ENCODE measurements at places on chromosomes 1 and 21.

- DNase-seq, result no peak
These were observed 14.0 kb downstream of the SEMA6C start for GRCh38 chr1:151132335-151133017.

DNA sequence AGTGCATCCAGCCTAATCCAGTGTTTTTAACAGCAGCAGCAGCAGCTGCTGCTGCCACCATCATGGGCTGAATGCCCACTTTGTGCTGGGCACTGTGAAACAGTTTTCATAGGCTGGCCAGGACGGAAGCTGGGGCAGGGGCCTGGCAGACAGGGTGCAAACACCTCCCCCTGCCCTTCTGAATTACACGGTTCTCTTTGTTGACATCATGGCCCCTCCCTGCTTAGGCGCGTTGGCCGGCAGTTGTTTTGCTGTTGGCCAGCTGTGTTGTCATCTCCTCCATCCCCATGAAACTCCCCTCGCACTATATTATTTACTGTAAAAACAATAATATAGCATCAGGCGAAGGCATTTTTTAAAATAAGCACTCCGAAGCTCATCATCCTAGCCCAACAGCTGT, 33.1 kb downstream of the PTPRU start:
- no peak for DNase-seq

GRCh38 chr1:5623399-5623798, 368.8 kb downstream of the NPHP4 start:
- no peak for DNase-seq

GRCh38 chr1:10671622-10672342, 124.7 kb downstream of the CASZ1 start:
- DNase-seq, result no peak

DNA sequence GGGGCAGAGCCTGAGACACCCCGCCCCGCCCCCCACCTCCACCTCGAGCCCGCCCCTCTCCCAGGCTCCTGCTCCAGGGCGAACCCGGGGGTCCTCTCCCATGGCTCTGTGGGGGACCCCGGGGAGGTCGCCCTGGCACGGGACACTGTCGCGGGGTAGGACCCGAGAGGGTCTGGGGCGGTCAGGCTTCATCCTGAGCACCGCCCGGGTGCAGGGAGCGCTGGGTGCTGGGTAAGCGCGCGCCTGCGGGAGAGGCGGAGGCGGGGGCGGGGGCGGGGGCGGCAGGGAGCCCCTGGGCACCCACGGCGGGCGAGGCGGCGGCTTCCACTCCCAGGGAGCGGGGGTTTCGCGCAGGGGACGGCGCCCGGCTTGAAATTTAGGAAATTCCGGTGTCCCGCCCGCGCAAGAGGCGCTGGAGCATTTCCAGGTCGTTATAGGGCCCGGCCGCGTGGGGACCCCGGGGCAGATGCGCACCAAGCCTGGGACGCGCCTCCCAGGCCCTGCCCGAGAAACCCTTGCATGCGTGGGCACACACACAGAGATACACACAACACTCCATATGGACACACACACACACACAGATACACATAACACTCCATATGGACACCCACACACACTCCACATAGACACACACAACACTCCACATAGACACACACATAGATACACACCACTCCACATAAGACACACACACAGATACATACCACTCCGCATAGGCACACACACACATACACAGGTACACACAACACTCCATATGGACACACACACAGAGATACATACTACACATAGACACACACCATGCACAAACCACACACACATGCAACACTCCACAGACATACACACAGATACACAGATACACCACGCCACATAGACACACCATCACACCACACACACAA, 48.7 kb upstream of the SLC19A1 start:
- DNase-seq, result no peak

DNA sequence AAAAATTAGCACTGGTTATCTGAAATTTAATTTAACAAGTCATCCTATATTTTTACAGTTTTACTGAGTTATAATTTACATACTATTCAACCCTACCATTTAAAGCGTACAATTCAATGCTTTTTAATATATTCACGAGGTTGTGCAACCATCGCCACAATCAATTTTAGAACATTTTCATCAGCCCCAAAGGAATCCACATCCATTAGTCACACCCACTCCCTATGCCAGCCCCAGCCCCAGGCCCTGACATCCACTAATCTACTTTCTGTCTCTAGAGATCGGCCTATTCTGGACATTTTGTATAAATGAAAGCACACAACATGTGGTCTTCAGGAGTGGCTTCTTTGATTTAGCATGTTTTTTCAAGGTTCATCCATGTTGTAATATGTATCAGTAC, 134.7 kb downstream of the PSMG1 start:
- no peak for DNase-seq

DNA sequence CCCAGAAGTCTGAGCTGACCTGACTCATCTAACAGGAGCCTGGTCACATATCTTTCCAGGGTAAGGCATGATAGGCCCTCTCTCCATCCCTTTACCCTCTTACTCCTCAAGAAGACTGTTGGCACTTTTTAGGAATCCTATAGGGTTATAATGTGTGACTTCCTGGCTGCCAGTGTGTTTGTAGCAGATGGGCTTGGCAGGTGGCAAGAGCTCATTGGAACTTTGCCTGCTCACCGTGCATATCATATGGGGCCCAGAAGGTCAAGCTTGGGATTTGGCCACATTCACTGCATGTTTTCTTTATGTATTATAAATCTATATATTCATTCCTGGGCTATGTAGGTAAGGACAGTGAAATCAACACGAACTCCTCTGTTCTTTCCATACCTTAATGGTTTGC, 5.2 kb downstream of the KAZN start:
- no peak for DNase-seq

DNA sequence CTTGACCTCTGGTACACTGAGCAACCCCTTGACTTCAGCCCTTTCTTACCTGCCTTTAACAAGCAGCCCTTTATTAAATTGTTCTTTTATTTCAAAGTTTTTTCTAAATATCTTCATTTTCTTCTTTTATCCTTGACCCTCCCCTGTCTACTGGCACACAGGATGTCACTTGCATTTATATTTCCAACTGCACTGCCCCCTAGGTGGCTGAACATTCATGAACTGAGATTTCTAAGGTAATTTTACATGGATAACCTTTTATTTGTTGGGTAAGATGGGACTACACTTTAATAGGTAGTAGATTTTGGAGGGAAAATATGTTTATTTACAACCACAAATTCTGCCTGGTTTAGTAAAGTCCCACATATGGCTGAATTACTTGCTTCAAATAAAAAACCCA, 190.0 kb downstream of the ATP6V1G3 start:
- peak; percentile 7 for DNase-seq

DNA sequence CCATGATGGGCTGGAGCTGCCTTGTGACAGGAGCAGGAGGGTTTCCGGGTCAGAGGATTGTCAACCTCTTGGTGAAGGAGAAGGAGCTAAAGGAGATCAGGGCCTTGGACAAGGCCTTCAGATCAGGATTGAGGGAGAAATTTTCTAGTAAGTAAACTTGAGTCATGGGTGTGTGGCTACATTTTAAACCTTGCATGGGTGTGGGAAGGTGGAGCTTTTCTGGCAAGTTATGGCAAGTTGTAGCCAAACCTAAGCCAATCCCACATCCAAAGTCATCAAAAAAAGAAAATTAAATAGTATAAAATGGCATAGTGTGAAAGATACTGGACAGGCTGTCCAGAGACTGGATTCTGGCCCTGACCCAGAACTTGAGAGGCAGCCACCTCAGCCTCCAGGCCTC, 39.8 kb upstream of the HSD3B1 start:
- no peak for DNase-seq

GRCh38 chr1:60133848-60134247, 60.3 kb upstream of the C1orf87 start:
- no peak for DNase-seq

DNA sequence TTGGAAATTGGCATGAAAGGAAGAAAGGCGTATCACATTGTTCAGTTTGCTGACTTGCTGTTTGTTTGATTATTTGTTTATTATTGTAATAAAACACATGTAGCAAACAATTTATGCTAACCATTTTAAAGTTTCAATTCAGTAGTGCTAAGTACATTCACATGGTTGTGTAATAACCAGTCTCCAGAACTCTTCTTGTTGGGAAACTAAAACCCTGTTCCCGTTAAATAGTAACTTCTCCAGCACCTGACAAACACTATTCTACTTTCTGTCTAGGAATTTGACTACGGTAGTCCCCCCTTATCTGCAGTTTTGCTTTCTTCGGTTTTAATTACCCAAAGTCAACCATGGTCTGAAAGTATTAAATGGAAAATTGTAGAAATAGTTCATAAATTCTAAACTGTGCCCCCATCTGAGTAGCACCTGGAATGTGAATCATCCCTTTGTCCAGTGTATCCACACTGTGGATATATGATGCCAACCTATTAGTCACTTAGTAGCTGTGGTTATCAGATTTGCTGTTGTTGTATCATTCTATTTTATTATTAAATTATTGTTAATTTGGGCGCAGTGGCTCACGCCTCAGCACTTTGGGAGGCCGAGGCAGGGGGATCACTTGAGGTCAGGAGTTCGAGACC, 5.5 kb downstream of the MORC3 start:
- DNase-seq, result peak; percentile 59

DNA sequence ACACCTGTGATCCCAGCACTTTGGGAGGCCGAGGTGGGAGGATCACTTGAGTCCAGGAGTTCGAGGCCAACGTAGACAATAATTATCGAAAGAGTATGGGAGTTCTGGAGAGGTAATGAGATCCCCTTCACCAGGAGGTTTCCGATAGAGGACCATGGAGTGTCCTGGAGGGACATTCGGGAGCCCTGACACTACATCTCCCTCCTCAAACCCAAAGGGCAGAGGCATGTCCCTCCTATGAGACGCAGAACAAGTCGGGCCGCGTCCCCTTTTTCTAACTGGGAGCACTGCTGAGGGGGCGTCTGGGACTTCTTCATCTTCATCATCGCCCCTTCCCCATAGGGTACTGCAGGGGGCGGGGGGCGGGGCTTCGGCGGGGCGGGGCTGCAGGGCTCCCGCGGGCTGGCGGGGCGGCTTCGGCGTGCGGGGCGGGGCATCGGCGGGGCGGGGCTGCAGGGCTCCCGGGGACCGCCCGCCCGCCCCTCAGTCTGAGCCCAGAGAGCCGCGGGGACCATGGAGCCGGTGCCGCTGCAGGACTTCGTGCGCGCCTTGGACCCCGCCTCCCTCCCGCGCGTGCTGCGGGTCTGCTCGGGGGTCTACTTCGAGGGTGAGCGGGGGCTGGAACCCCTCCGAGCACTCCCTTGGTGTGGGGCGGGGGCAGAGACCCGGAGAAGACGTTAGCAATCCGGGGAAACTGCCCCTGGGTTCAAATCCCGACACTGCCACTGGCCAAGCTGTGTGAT, at the start of gene THEMIS2:
THEMIS2 (plus strand) TSS at position 486 of the 743 bp plus-strand sequence; CDS start at position 514, 28 bp downstream.
- peak; percentile 22 for DNase-seq

Measured in ACHN (cell line).